Thoracic aorta (tissue), 2 donors: ENCODE measurements at places on chromosomes 5 and 9.

- no peak for DNase-seq
Observed at GRCh38 chr5:37889612-37890317, 49.9 kb upstream of the GDNF start.

GRCh38 chr9:77162366-77162765 is 15.0 kb upstream of the VPS13A start:
- DNase-seq, result no peak

DNA sequence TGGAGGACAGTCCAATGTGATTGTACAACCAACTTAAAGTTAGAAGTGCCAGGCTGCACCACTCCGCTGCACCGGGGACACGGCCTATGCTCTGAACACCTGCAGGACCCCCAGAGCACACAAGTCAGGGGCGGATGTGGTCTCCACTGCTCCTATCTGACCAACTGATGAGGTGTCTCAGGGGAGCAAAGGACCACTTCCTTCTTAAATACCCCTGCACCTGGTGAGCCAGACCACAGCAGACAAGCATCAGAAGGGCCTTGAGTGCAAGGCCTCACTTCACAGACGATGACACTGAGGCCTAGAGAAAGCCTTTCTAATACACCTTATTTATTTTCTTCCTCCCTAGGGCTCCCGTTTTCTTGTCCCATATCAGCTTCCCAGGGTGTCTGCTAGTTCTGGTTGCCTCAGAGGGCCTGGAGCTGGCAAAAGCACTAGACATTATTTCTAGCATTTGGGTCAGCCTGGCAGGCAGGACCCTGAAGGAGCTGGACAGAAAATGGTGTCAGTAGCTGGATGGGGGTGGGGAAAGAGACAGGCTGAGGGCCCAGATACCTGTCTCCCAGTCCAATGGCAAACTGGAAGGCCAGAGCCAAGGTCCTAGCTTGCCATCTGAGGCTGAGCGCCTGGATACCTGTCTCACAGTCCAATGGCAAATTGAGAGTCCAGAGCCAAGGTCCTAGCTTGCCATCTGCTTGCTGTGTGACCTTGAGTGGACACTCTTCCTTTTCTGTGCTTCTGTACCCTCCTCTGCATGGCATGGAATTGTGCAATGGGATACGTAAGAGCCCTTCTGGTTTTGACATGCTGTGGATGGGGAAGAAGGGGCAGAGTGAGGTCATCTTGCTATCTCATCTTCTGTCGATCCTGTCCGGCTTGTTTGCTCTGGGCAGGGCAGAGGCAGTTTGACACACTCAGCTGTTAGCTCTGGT is 9.0 kb downstream of the CCDC69 start:
- DNase-seq, result no peak

DNA sequence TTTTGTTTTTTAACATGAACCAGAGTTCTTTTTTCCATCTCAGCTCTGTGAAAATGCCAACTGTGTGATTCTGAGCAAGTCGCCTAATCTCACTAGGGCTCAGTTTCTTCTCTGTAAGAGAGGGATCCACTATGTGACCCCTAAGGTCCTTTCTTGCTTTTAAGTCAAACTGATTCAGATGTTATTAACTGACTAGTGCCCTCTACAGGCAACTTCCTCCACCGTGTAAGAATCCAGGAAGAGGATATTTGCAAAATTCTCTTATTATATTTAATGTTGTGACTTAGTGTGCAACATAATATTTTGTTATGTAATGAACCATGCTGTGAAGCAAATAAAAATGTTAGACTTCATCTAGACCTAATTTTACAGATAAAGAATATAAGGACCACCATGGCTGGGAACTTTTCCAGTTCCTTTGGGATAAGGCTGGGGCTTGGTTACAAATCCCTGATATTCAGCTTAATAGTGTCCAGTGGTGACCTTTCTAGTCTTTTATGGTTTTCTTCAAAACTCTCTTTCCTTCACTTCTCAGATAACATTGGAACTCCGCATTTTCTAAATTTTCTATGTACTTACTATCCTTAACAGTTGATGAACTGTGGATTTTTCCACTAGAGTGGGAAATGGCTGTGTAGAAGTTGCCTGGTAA is 244.7 kb downstream of the PIK3R1 start:
- no peak for DNase-seq

- DNase-seq, result no peak
Observed at GRCh38 chr5:1065891-1066650, 45.8 kb downstream of the SLC12A7 start.

- DNase-seq, result no peak
Observed at GRCh38 chr9:2413160-2413805, 208.3 kb upstream of the VLDLR start.

GRCh38 chr5:55853818-55854217 is 2.7 kb downstream of the IL31RA start:
- no peak for DNase-seq

DNA sequence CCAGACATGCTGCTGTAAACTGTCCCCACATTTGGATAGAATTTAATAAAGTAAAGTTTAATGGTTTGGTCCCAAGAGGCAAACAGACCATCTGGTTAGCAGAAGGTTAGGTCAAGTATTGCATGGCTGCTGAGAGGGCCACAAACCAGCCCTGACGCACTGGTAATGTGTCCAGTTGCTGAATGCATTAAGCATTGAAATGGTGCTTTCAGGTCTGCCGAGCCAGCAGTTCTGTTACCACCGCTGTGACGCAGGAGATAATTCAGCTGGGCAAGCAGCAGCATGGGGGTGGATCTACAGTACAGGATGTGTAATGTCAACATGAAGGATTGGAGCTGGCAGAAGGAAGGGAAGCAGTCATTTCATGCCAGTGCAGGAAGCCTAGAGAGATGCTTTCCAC is 16.0 kb downstream of the ZNF462 start:
- DNase-seq, result no peak

GRCh38 chr5:25006237-25006636 is 361.5 kb upstream of the CDH10 start:
- no peak for DNase-seq

DNA sequence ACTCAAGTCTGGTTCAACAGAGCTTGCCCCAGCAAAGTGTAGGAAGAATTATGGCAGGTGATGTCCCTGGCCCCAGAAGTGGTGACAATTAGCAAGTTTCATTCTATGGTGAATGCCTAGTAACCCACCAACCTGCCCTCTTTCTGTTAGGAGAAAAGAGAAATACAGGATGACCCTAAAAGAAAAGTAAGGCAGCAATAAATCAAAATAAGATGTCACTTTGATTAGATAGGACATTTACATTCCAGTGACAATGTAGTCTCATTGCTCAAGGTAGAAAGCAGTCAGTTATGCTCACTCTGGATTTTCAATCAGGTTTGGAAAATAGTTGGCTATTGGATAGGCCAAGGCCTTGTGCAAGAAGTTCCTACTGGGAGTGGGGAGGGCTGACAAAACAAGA is 5.6 kb upstream of the HSPA9 start:
- no peak for DNase-seq

GRCh38 chr9:93897075-93897970 is 57.8 kb downstream of the BARX1 start:
- DNase-seq, result no peak

DNA sequence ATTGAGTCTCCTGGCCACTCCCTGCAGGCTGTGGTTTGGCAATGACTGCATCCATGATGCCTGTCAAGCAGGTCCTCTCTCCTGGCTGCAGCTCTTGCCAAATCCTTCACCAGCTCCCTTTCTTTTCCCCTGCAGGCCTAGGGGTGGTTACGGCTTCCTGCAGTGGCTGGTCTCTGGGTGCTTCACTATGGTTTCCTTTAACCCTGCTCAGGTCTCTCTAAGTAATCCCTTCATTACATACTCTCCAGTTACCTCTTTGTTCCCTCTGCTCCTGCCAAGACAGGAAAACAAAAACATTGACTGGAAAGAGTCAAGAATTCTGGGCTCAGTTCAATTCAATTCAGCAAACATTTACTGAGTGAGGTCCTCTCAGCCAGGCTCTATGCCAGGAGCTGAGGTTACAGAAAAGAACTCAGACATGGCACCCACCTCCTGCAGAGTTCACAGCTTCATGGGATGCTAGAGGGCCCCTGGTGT is 19.8 kb upstream of the PTPN3 start:
- no peak for DNase-seq

GRCh38 chr5:159826351-159827214 is 89.7 kb upstream of the ADRA1B start:
- no peak for DNase-seq

- peak; percentile 73 for DNase-seq
Observed at GRCh38 chr9:91424403-91425176, 958 bp upstream of the NFIL3 start.

- DNase-seq, result no peak
Observed at GRCh38 chr9:133321411-133321935, 14.5 kb downstream of the SURF6 start.

GRCh38 chr5:19531374-19531952 is 456.5 kb downstream of the CDH18 start:
- no peak for DNase-seq

DNA sequence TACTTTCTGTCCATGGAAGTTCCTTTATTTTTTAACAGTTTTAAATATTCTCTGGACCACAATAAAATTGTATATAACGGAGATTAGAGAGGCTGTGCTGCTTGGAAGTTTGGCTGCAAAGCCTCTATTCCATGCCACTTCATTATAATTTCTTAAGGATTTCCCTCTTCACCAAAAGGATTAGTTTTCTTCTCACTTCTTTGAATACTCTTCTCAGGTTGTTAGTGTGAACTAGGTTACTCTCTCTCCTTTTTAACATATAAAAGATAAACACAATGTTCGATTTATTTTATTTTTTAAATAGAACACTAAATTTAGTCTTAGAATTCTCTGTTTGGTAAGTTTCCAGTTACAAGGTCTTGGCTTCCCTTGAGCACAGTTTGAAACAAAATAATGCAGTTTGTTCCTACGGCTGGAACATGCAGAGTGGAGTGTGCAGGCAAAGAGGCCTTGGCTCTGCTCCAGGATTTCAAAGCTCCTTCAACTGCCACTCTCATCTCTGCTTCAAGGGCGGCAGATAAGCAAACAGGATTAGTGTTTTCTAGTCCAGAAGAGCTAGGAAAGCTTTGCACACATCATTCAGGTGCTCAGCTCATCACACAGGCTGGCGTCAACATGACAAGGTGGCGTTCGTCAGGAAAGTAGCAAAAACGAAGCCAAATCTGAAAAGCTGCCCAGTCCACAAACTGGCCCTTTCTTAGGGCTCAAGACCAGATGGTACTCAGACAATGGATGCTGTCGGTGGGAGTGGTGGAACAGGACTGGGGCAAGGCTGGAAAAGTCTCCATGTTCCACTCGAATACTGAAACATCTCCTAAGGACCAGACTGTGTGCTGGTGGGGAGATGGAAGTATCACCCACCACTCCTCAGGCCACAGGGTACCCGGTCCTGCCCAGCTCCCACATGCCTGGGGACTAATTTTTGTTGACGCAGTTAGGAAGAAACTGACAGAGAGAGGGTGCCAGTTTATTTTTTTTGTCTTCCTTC is 286.6 kb downstream of the CRB2 start:
- DNase-seq, result no peak

DNA sequence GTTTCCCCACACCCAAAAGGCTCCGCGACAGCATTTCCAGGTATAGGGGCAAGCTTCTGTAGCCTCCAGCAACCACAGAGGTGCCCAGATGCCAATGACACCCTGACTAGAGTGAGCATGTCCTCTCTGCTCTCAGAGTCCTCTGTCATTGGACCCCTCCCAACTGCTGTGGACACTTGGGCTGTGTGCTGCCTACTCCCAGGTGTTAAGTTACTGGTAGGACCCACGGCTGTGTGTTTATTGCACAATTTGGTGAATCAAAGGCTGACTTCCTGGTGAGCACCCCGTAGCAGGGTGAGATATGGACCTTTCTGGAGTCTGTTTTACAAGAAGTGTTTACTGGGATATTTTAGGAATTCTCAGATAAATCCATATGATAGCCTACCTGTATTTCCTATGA is 36.0 kb downstream of the SH3GL2 start:
- no peak for DNase-seq

DNA sequence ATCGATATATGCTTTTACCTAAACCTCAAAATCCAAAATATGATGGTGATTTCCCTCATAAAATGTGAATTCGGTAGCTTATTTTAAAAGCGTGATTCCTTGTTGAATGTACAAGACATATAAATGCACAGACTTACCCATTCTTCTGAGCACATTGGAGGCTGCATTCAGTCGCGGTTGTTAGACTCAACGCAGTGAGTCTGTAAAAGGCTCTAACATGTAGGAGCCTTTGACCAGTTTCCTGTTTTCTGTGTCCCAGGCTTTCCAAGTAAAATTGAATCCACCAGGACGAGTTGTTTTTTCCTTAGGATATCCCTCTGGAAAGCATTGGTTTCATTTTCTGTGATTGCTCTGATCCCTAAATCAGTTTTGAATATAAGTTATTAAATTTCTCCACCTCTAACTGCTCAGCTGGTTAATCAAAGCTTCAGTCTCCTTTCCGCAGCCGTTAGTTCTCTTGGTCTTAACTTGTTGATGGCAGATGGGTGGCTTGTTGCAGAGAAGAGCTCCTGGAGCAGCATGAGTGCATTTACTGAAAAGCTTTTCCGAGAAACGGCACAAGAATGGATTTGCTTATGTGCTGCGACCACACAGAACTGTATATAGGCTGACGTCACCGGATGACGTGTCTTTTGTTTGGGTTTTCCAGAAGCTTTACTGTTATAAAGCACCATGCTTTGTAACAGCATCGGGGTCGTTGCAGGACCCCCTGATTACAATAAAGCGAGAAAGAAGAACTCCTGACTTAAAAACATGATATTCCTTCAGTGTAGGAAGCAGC is at the start of gene LRRTM2:
TSS of gene LRRTM2 (minus strand) at position 565 of the 781 bp plus-strand sequence. CDS start at position 141, 424 bp downstream.
- no peak for DNase-seq

GRCh38 chr5:14705556-14705955 is 41.0 kb downstream of the OTULIN start:
- no peak for DNase-seq

GRCh38 chr9:36011379-36011778 is 25.3 kb upstream of the RECK start:
- no peak for DNase-seq
